Stimulated activated CD8-positive, alpha-beta memory T cell treated with anti-CD3 and anti-CD28 coated beads, Interleukin-15, amount 100 ng/mL, for 1 hour (primary cell): ENCODE measurements at places on chromosomes 7 and 10.

DNA sequence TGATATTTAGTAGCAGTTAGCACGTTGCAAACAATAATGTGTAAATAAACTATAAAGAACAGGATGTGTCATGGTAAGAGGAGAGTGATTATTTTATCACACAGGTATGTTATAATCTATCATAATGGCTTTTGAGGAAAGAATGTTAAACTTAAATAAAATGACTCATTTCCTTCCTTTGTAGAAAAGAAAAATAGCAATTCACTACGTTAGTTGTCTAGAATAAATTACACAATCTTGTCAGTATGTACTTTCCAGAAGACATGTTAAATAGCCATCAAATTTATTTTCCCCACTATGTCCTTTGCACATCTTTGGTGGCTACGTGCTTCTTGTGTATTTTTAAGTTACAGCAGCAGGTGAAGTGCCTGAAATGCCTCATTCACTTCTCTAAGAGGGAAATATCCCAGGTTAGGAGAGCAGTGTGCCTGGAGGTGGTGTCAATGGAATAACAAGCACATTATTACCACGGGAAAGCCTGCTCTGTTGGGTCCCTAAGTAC lies 133.8 kb downstream of the SEMA3A start:
- no peak for DNase-seq

DNA sequence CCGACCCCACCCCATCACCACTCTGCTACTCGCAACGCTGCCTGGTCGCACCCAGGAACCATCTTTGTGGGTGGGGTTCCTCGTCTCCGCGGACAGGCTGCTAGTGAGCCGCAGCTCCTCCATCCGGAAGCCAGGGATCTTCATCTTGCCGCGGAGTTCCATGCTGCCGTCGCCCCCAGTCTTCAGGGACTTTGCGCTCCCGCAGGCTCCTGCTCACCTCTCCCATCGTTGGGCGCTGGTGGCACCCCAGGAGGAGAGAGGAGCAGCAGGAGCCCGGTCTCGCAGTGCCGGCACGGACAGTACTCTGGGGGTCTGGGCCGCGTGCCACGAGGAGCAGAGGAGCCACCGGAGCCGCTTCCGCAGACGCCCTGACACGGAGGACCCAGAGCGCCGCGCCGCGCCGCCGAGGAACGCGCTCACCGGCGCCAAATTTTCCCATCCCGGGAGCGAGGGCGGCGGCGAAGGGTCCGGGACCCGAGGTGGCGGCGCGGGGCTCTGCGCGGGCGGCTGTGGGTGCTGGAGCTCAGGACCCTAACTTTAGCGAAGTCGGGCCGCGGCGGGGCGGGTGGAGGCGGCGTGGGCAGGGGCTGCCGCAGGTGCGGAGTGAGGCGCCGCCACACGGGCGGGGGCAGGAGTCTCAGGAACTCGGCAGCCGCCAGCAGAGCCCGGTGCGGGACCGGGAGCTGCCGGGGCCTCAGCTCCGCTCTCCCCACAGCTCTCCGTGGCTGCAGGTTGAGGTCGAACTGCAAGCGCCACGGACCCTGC lies 750.1 kb upstream of the SORCS1 start:
- no peak for DNase-seq

DNA sequence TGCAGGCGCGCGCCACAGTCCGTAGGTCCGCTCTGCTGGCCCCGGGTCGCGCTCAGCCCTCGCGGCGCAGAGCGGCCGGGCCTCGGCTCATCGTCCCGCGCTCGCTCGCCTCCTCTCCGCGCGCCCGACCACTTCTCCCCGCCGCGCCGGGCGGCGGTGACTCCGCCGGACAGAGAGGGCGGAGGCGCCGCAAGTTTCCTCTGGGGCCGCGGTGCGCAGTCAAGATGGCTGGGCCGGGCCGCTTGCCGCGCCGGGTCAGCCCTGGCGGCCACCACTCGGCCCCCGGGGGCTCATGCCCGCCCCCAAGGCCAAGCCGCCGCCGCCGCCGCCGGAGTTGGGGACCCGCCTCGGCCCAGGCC lies 441 bp downstream of the FZD8 start:
- DNase-seq: no peak

DNA sequence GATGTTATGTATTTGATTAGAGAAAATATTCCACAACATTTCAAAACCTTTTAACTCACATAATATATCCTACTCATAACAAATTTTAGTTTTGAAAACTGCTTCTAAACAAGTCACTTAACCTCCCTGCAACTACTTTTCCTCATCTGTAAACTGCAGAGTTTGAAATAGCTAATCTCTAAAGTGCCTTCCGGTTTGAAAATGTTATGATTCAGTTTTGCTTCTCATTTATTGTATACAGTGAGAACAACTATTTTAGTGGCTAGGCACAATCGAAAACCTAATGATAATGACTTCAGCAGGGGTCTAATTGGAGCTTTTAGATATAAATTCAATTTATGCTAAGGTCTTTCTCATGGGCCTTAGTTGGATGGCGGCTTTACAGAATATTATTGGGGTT lies 30.7 kb upstream of the TEX47 start:
- no peak for DNase-seq

DNA sequence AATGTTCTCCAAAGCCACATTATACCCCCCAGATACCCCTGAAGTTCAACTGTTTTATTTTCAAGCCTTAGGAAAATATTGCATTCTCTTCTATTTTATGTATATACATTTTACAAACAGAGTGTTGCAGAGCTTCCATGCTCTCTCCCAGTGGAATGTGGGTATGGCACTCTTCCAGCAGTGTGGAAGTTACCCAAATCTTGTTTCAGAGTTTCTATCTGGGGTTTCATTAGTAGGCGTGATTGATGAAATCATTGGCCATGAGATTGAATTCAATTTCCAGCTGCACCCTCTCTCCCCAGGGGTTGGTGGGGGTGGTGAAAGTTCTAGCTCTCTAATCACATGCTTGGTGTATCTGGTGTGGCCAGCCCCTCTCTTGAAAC lies 350.4 kb downstream of the RPS24 start:
- DNase-seq: no peak

DNA sequence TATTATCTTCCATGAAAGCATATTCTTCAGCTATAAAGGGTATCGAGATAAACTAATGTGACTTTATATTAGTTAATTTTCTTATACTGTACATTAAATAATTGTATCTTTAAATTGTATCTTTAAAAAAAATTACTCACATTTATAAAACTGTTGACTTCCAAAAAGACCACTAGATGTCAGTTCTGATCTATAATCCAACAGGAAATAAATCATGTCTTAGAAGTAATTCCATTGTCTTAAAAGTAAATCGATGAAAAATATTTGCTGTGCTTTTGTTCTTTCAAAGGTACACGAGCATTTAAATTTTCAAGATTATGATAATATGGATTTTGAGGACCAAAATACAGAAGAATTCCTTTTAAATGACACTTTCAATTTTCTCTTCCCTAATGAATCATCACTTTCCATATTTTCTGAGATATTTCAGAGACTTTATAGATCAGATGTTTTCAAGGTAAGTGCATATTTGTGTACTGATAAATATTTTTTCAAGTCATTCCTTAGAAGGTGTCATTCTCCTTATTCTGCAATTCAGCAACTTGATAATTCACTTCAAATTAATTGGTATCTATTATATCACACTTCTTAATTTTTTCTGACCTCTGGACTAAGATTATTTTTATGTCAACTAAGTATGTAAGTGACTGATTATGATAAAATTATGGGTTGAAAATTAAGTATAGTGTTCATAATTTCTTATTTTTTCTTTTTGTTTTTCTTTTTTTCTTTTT lies 138.5 kb downstream of the CPED1 start:
- DNase-seq: no peak

- no peak for DNase-seq
Observed at GRCh38 chr10:97882142-97883091, 32.8 kb downstream of the GOLGA7B start.

GRCh38 chr10:6603142-6604125 lies 23.4 kb upstream of the PRKCQ start:
- DNase-seq: no peak

- no peak for DNase-seq
Observed at GRCh38 chr7:119969763-119970162, 303.2 kb upstream of the KCND2 start.

DNA sequence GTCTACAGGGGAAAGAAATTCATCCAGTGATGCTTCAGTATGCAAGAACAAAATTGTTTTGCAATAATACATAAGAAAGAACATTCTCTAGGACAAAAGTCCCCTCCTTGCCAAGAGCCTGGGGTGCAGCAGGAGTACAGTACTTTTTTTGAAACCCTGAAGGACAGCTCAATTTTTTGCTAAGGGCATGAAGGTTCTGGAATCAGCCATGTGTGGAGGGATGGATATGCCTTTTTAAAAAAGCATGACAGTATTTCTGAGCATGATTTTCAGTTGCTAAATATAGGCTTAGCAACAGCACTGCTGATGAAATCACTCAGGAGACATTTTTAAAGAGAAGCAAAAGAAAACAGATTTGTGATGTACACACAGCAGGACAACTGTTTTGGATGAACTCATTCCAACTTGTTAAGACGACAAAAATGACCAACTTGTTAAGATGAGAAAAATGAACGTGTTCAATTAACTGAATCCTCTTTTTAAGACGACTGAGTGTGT lies 39.3 kb downstream of the HBP1 start:
- DNase-seq: no peak

- no peak for DNase-seq
Observed at GRCh38 chr7:50355817-50356178, 51.3 kb downstream of the IKZF1 start.

DNA sequence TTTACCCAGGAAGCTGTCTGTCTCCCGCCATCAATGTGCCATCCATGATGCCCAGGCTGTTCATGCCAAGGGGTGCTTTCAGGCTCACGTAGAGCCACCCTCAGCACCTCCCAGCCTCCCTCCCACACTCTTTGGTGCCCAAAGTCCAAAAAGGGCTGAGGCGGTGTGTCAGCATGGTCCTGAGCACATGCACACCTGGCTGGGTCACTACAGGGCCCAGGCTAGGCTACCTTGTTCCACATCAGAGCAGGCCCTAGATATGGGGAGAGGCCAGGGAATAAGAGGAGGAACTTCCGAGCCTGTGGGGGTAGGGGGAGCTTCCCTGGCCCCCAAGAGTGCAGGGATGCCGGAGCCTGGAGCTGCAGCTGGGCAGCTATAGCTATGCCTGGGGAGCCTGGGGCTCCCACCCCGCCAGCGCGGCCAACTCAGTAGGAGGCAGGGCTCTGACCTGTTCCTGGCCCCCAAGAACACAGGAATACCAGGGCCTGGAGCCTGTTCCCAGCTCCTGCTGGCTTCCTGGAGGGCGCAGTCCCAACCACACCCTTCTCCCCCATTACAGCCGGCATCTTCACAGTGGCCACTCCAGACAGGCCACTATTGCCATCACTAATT lies 133.2 kb upstream of the C7orf33 start:
- DNase-seq: no peak

- DNase-seq: no peak
Observed at GRCh38 chr7:18445483-18445882, 50.1 kb upstream of the HDAC9 start.

- no peak for DNase-seq
Observed at GRCh38 chr7:33880787-33881186, 24.6 kb upstream of the BMPER start.

DNA sequence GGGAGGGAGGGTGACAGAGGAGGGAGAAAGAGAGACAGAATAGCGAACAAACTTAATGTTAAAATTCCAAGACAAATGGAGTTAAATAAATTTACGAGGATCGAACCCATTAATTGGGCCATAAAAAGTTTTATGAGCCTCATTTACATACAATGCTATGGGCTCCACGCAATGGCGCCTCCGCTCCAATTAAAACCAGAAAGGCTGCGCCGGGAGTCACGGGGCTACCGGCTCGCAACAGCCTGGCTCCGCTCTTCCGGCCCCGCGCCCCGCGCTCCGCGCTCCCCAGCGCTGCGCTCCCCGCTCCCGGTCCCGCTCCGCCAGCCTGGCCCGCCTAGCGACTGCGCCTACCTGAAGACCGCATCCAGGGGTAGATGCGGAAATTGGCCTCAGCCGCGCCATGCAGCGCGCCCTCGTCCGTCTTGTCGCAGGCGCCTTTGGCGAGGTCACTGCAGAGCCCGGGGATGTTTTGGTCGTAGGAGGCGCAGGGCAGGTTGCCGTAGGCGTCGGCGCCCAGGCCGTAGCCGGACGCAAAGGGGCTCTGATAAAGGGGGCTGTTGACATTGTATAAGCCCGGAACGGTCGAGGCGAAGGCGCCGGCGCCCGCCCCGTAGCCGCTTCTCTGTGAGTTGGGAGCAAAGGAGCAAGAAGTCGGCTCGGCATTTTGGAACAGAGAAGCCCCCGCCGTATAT lies 513 bp downstream of the HOXA7 start:
- DNase-seq: no peak

GRCh38 chr7:25481891-25482290 lies 253.6 kb upstream of the NPVF start:
- DNase-seq: no peak

DNA sequence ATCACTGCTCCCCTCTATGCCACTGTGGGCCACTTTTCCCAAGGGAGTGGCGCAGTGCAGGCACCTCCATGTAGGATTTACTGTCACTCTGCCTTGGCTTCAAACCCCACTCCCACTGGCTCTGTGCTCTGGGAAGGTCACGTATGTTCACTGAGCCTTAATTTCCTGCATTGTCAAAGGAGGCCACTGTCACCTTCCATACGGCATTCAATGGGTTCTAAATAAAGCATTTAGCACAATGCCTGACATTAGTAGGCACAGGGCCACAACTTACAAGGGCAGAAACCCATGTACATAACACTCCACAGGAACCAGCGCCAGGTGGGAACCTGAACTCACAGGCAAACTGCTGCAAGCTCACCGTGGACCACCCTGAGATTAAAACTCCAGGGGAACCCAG lies 196.4 kb downstream of the USP6NL start:
- no peak for DNase-seq

GRCh38 chr7:80873140-80873539 lies 45.7 kb downstream of the SEMA3C start:
- DNase-seq: no peak

DNA sequence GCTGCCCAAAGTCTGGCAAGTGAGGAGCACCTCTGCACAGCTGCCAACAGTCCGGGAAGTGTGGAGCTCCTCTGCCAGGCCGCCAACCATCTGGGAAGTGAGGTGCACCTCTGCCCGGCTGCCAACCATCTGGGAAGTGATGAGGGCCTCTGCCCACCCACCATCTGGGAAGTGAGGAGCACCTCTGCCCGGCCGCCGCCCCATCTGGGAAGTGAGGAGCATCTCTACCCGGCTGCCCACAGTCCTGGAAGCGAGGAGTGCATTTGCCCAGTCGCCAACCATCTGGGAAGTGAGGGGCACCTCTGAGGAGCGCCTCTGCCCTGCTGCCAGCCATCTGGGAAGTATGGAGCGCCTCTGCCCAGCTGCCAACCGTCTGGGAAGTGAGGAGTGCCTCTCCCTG lies 893.7 kb downstream of the TYW1 start:
- no peak for DNase-seq

- no peak for DNase-seq
Observed at GRCh38 chr10:131350660-131351059, 39.1 kb upstream of the TCERG1L start.
